Erythroblast (primary cell): ENCODE measurements at places on chromosomes 12 and 14.
A peak's percentile ranks its signal among the peaks of the same experiment; 100 is the strongest.

DNA sequence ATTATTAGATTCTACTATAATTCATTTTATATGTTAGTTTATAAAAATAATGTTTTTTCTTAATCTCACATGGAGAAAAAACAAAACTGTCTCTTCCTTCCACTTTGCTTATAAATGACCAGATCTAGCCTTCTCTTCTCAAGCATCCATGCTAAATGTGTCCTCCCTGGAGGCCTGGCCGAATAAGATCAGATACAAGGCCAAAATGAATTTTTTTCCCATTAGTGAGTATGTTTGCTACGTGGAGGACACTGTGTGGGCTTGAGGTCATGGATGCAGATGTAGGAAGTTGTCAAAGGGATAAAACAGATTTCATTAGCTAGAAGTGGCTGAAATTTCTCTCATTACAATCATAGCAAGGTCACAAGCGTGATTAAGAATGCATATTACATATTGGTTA lies 1244.9 kb upstream of the SEL1L start:
- no peak for DNase-seq

GRCh38 chr12:68375756-68376695 lies 43.9 kb upstream of the MDM1 start:
- no peak for DNase-seq

GRCh38 chr12:7076493-7076892 lies 15.8 kb downstream of the C1R start:
- no peak for DNase-seq

GRCh38 chr14:54332490-54332889 lies 64.3 kb upstream of the CDKN3 start:
- no peak for DNase-seq

- peak; percentile 81 for DNase-seq
Measured at GRCh38 chr14:69643430-69644200, 32.2 kb downstream of the SUSD6 start.

DNA sequence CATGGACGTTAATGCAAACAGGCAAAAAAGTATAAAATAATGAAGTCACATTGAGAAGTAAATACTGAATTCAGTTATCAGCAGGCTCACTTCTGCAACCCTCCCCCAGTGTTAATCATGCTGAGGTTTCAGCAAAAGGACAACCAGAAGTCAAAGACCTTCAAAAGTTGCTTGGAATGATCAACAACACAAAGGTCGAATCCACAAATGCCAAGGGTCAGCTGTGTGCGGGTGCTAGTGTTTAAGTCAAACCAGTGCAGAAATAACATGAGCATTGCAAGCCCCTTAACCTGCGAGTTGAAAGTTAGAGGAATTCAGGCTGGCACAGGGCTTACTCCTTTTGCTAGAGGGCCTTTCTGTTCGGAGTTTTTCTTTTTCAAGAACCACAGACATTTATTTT lies 436.7 kb upstream of the SEL1L start:
- no peak for DNase-seq

DNA sequence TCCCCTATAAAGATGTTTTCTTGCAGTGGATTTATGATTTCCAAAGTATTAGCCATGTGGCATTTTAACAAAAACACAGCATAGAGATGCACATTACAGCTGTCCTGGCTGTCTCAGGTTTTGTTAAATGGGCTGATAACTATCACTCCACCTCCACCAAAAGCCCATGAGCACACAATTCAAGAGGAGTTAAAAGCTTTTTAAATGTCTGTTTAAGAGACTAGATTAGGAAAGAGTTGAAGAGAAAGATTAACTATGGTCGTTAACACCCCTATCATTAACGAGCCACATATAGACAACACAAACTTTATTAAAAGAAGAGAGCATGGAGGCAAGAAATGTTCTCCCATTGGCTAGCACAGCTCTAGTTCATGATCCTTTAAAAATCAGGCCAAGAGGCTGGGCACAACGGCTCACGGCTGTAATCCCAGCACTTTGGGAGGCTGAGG lies 14.5 kb downstream of the CBX5 start:
- DNase-seq = no peak

DNA sequence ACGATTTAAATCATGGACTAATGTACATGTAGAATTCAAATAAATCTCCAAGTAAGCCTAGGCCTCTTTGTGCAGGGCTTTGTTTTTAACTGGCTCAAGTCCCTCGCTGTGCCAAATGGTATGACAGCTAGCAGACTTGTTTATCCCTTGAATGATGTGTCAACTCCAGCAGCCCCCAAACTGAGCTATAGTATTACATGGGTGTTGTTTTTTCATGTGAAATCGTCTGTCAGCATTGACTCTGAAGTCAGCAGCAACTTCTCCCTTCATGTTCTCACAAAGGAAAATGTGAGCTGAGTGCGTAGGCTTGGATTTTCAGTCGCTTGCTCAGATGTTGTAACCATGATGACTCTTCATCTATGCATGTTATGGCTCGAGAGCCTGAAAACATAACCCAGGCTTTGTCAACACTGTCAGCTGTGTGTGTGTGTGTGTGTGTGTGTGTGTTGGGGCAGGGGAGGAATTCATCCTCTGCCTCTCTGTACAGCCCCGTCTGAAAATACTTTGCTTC lies 73.3 kb downstream of the PTHLH start:
- DNase-seq = no peak

GRCh38 chr14:59529189-59529588 lies 44.9 kb downstream of the JKAMP start:
- no peak for DNase-seq

GRCh38 chr14:53450871-53451270 lies 297.7 kb upstream of the DDHD1 start:
- no peak for DNase-seq

DNA sequence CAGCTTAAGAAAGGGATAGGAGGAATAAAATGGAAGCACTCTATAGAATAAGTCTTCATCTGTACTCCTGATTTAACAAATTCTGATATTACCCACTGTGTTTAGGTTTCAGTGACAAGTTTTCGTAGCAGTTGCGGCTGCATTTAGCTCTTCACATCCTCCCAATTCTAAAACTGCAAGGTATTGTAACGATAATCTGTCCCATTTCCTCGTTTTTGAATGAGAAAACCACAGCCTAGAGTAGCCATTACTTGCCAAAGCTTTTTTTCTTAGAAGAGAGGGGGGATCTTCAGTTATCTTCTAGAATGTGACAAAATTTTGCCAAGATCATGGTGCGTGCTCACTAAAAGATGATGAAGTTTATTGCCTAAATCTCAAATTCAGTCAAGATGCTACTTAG lies 155.8 kb downstream of the PDE3A start:
- no peak for DNase-seq

GRCh38 chr12:5710260-5710878 lies 234.7 kb downstream of the ANO2 start:
- no peak for DNase-seq

DNA sequence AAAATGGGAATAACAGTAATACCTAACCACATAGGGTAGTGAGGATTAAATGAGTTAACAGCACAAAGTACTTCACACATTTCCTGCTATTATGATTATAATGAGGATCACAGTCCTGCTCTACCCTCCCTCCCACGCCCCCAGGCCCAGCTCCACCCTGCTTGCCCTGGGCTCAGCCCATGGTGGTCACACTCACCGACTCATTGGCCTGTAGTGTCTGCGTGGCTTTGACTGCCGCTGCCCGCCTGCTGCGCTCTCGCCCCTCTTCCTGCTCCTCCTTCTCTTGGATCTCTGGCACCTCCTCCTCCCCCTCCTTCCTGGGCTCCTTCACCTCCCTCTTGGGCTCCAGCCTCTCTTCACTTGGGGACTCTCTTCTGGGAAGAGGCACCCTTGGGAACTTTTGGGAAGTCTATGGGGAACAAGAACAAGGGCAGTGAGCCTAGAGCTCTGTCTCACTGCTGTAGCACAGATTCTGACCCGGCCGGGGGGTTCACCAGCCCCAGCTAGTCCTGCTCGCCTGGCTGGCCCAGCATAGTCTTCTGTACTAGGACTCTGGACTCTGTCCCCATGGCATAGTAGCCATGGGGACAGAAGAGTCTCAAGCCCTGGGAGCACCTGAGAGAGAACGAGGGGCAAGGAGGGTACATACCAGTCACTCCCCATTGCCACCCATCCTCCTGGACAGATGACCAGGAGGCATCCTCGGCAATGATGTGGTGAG lies 7.1 kb upstream of the PNMA1 start:
- DNase-seq = no peak

GRCh38 chr12:120378036-120378435 lies 9.1 kb upstream of the MSI1 start:
- DNase-seq = no peak

DNA sequence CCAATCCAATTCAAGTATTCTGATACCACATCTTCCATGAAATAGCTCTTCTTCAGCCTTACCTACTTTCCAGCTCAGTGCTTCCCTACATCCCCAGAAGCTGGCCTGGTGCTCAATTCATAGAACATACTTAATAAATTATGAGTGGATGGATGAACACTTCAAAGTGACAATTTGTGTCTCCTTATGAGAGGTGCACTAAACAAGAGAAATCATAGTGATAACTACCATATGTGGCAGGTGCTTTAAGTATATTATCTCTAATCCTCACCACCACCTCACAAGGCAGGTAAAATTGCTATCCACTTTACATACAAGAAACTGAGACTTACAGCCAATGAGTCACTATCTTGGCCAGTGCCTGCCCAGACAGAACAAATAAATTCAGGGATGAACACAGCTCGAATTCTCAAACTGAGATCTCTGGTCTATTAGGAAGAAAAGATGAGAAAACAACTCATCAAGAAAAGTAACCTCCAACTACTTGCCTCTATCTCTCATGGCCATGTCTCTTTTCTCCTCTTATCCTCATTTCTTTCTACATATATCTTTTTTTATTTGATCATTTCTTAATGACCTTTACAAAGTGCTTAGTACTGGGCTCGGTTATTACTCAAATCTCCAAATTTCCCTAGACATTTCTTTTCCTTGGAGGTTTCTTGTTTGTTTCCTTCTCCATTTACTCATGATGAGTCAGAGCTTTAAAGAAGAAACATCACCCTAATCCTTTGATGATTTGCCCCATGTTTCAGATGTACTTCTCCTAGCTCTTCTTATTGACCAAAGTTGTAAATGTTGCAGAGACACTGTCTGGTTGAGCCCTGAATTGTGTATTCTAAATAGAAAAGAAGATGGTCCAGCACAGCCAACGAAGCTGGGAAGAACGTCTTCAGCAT lies 161.5 kb downstream of the RPS29 start:
- no peak for DNase-seq

DNA sequence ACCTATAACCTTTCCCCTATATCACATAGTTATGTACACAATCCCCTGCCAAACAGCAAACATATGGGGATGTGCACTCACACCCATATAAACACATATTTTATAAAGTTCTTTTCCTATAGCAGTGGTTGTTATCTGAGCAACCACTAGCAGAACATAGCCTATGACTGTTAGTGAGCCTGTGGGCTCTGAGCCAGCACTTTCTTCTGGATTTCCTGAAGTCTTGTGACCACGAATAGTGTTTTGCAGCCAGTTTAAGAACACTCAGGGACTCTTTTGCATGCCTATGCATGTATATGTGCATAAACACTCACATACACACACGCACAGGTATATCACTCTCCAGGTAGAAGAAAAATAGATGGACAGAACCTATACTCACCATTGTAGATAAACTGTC lies 17.1 kb downstream of the TESPA1 start:
- DNase-seq = peak; percentile 71

DNA sequence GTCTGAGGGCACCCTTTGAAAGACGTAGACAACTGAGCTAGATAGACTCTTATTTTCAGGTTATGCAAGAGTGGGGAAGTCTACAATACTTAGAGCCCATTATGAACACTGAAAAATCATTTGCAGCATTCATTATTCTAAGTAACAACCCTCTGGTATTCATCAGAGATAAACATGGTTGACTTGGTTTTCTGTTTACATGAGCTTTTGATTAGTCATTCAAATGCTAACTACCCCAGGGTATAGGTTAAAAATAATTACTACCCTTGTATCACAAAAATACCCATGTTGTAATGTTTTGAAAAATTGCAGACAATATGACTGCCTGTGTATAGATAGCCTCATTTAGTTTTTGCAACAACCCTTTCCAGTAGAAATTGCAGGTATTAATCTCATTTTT lies 78.5 kb downstream of the PPFIBP1 start:
- DNase-seq = no peak

- no peak for DNase-seq
Measured at GRCh38 chr12:93080994-93081809, 152.1 kb upstream of the EEA1 start.

GRCh38 chr12:88805286-88805685 lies 225.0 kb upstream of the KITLG start:
- no peak for DNase-seq

- DNase-seq = no peak
Measured at GRCh38 chr14:33679461-33680225, 271.2 kb downstream of the EGLN3 start.

GRCh38 chr14:104694991-104695659 lies 5.7 kb downstream of the INF2 start:
- DNase-seq = no peak

DNA sequence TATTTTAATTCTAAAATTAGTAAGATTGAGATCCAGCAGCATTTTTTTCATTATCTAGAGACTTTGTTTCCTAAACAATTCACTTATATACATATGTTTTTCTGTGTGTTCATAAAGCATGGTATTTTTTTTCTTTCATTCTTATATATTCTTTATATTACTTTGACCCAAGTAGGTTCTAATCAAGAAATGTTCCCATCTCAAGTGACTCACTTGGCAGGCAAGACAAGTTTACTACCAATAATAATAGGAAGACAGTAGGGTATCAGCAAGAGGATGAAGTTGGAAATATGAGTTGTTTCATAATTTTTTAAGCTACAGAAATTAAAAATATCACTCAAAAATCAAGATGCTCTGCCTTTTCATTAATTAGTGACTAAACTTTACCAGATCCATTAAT lies 613.4 kb upstream of the ATP2B1 start:
- DNase-seq = no peak

GRCh38 chr14:62269204-62269603 lies 507.0 kb downstream of the SNAPC1 start:
- DNase-seq = no peak

DNA sequence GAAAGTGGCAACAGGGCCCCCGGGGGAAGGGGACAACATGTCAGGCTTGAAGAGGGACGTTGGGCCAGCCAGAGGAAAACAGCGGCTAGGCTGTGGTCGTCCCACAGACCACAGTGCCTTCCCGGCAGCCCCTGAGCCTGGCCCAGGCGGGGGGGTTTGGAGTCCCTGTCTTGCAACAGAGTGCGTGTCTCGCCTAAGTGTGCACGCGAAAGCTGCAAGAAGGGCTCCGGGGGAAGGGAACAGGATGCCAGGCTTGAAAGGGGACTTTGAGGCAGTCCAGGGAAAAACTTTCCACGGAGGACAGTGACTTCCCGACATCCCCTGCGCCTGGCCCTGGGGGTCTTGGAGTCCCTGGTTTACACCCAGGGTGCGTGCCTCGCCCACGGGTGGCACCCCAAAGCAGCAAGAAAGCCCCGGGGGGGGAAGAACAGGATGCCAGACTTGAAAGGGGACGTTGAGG lies 157.5 kb upstream of the ALG10B start:
- no peak for DNase-seq

GRCh38 chr12:9244894-9245293 lies 36.7 kb upstream of the PZP start:
- no peak for DNase-seq

GRCh38 chr14:23327947-23328744 lies 6.9 kb downstream of the PABPN1 start:
- DNase-seq = peak; percentile 77
